ENCODE measurements at places on chromosomes 1 and 21. TPM values are rescaled to one million over a fixed set of nuclear protein-coding genes. Genes with fewer than 3 reads are reported as not detected.

The ANGPTL7 gene
- not detected for total RNA-seq

The TOR1AIP2 gene
- 111 TPM for total RNA-seq

The PLA2G5 gene
- not detected for total RNA-seq

The MYOC gene
- total RNA-seq = not detected

The KRTAP10-11 gene
- not detected for total RNA-seq

The TBX15 gene
- total RNA-seq = not detected

The RGSL1 gene
- total RNA-seq = not detected

The PLA2G2F gene
- not detected for total RNA-seq

The TRNAU1AP gene
- total RNA-seq = 24.3 TPM

The C1QC gene
- total RNA-seq = not detected

The TFAP2E gene
- 0.42 TPM for total RNA-seq

The SIPA1L2 gene
- 0.97 TPM for total RNA-seq

The KRTAP19-1 gene
- not detected for total RNA-seq

The TNFRSF25 gene
- 13.4 TPM for total RNA-seq

The GPR37L1 gene
- 0.05 TPM for total RNA-seq

The PEX19 gene
- total RNA-seq = 46.9 TPM

The LCE1E gene
- 0.42 TPM for total RNA-seq

The PRKAA2 gene
- 0.89 TPM for total RNA-seq

The CELF3 gene
- not detected for total RNA-seq

The OR2L13 gene
- total RNA-seq = not detected

The CIART gene
- total RNA-seq = 4.8 TPM

The GNL2 gene
- total RNA-seq = 44.5 TPM

The HFM1 gene
- 0.23 TPM for total RNA-seq

The AMY1B gene
- total RNA-seq = not detected

The SPRR5 gene
- total RNA-seq = not detected

The AKIRIN1 gene
- 56.4 TPM for total RNA-seq

The ABCA4 gene
- 0.51 TPM for total RNA-seq

The CYP4Z1 gene
- total RNA-seq = not detected

The FCGR3A gene
- total RNA-seq = not detected

The ABCG1 gene
- total RNA-seq = 0.60 TPM

The NOS1AP gene
- 0.89 TPM for total RNA-seq

The LPAR3 gene
- 1.5 TPM for total RNA-seq

The TLR5 gene
- 0.14 TPM for total RNA-seq

The CFAP410 gene
- 6.9 TPM for total RNA-seq

The CRP gene
- not detected for total RNA-seq

The FAM78B gene
- total RNA-seq = 0.32 TPM

The CYP4X1 gene
- total RNA-seq = not detected

The BMP8A gene
- 0.32 TPM for total RNA-seq

The GJA8 gene
- not detected for total RNA-seq

The SCP2 gene
- total RNA-seq = 164 TPM

The CFAP45 gene
- total RNA-seq = 0.55 TPM

The GNG12 gene
- 149 TPM for total RNA-seq

The MNDA gene
- total RNA-seq = not detected

The TMEM39B gene
- 3.6 TPM for total RNA-seq

The TNNT2 gene
- total RNA-seq = not detected

The ELAVL4 gene
- total RNA-seq = not detected

The B3GALT2 gene
- total RNA-seq = 0.37 TPM

The C8B gene
- total RNA-seq = not detected

The PRRC2C gene
- total RNA-seq = 45.4 TPM

The UMODL1 gene
- total RNA-seq = not detected

The NUP210L gene
- under 0.01 TPM for total RNA-seq

The CMPK1 gene
- 212 TPM for total RNA-seq

The OTUD7B gene
- total RNA-seq = 13.1 TPM

The PLA2G2D gene
- total RNA-seq = not detected

The FCRL2 gene
- not detected for total RNA-seq

The SLC9C2 gene
- total RNA-seq = 0.46 TPM

All from smooth muscle cell of the umbilical artery (primary cell).